ENCODE measurements at places on chromosomes 7 and 10. TPM values are rescaled to one million over a fixed set of nuclear protein-coding genes. Genes with fewer than 3 reads are reported as not detected.

ADCY1 gene
- polyA plus RNA-seq: 15.6 TPM

ENTPD1 gene
- polyA plus RNA-seq: 1.6 TPM

PIP gene
- not detected for polyA plus RNA-seq

TMEM176B gene
- polyA plus RNA-seq: 41.8 TPM

GNAI1 gene
- polyA plus RNA-seq: 31.8 TPM

CUL2 gene
- 43.0 TPM for polyA plus RNA-seq

PNLIPRP2 gene
- polyA plus RNA-seq: not detected

LRRC4 gene
- polyA plus RNA-seq: 2.9 TPM

CCL24 gene
- not detected for polyA plus RNA-seq

ANXA8 gene
- polyA plus RNA-seq: 0.92 TPM

ADO gene
- 9.4 TPM for polyA plus RNA-seq

CDK14 gene
- 27.9 TPM for polyA plus RNA-seq

HOXA7 gene
- polyA plus RNA-seq: not detected

OR9A2 gene
- polyA plus RNA-seq: not detected

KIAA1217 gene
- polyA plus RNA-seq: 8.9 TPM

FAM13C gene
- polyA plus RNA-seq: 13.5 TPM

ZNF503 gene
- 37.3 TPM for polyA plus RNA-seq

GRM3 gene
- 0.78 TPM for polyA plus RNA-seq

LBX1 gene
- polyA plus RNA-seq: not detected

HDAC9 gene
- polyA plus RNA-seq: 32.7 TPM

GPR26 gene
- not detected for polyA plus RNA-seq

ADAM22 gene
- 3.5 TPM for polyA plus RNA-seq

GIMAP4 gene
- not detected for polyA plus RNA-seq

BMPER gene
- polyA plus RNA-seq: 95.3 TPM

MYL10 gene
- polyA plus RNA-seq: not detected

PNLIP gene
- polyA plus RNA-seq: not detected

FAM131B gene
- 0.26 TPM for polyA plus RNA-seq

ANK3 gene
- 44.9 TPM for polyA plus RNA-seq

ADAMTS14 gene
- polyA plus RNA-seq: 2.2 TPM

KIAA1549 gene
- 7.5 TPM for polyA plus RNA-seq

ABLIM1 gene
- polyA plus RNA-seq: 105 TPM

NOS3 gene
- 16.3 TPM for polyA plus RNA-seq

PGAM1 gene
- polyA plus RNA-seq: 1,889 TPM

TMEM130 gene
- polyA plus RNA-seq: 0.42 TPM

HOGA1 gene
- 2.1 TPM for polyA plus RNA-seq

Data from cardiac muscle cell (in vitro differentiated cells and primary cell).